AG08395 (cell line): ENCODE measurements at places on chromosomes 7 and 10.

- no peak for DNase-seq
Measured at GRCh38 chr10:10642189-10642588, 375.5 kb upstream of the CELF2 start.

- no peak for DNase-seq
Measured at GRCh38 chr10:14086596-14086995, 244.1 kb downstream of the FRMD4A start.

DNA sequence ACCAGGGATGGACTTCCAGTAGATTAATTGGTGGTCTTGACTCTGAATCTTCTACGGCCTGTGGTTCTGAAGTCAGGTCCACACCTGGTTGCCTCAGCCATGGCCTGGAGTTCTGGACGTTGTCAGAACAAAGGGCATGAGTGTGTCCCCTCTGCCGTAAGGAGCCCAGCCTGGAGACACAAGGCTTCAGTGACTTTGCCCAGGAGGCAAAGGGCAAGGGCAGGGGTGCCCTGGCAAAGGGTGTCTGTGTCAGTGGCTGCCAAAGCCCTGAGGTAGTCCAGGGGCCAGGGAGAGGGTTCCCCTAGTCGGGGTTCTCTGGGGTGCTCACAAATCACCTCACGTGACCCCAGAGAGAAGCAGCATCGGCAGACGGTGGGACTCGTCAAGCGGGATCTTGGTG is 273.2 kb upstream of the ZNF32 start:
- no peak for DNase-seq

GRCh38 chr7:12635830-12636229 is 51.6 kb upstream of the ARL4A start:
- DNase-seq = peak; percentile 10

- DNase-seq = no peak
Measured at GRCh38 chr7:29896685-29897411, 90.5 kb downstream of the WIPF3 start.

- DNase-seq = no peak
Measured at GRCh38 chr10:102651455-102652169, 7.3 kb downstream of the TRIM8 start.

- no peak for DNase-seq
Measured at GRCh38 chr7:121003986-121004685, 15.6 kb downstream of the CPED1 start.

GRCh38 chr10:98326621-98327027 is 58.6 kb upstream of the LOXL4 start:
- no peak for DNase-seq

- DNase-seq = no peak
Measured at GRCh38 chr10:82150123-82150900, 275.3 kb downstream of the NRG3 start.

DNA sequence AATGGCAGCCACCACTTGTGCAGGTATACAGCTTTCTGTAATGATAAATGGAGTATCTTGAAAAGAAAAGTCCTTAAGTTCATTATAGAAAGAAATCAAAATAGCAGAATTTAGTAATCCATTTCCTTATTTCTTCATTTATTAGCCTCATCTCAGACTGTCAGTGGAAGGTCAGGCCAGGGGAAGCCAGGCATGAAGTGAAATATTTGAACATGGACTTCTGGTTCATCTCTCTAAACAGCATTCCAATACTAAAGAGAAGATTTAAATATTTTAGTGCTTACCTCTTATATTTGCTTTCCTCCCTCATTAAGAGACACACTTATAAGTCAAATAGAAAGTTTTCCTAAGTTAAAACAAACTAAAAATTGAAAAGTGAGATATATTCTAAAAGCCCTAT is 26.8 kb downstream of the TRDMT1 start:
- no peak for DNase-seq
